AG04449 (cell line): ENCODE measurements at places on chromosomes 4 and X.
A peak's percentile ranks its signal among the peaks of the same experiment; 100 is the strongest.

GRCh38 chr4:147674496-147674895, 9.5 kb downstream of the PRMT9 start:
- DNase-seq = no peak

DNA sequence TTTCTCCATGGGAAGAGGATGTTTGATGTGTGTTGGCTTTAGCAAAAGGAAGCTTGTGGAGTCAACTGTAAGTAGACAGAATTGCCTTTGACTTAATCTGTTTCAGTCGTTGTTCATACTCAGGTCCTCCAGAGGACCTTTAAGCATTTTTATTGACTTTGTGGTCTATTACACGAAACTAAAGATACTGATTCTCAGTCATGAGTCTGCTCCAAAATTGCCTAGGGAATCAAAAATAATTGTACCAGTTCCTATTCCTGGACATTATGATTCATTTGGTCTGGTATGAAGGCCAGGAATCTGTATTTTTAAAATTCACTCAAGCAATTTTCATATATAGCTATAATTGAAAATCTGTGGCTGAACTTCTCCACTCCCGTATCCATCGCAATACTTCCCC, 38.6 kb downstream of the AR start:
- no peak for DNase-seq

- DNase-seq = no peak
Measured at GRCh38 chr4:134278675-134279074, 77.1 kb upstream of the PABPC4L start.

DNA sequence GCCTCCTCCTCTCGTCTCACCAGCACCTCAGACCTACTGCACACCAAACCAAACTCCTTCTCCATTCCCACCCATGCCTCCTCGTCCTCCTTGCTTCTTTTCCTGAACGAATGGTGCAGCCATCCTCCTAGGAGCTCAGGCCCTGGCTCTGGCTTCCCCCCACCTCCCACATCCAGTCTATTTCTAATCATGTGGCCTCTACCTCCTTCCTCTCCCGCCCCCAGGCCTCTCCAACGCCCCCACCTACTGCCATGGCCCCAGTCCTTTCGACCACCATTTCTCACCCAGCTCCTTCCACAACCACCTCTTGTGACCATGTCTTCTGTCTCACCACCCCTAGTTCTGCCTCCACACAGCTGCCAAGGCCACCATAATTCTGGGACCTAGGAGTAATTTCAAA, 127.1 kb downstream of the PJA1 start:
- DNase-seq = no peak

- DNase-seq = no peak
Measured at GRCh38 chrX:21700967-21701366, 42.8 kb upstream of the KLHL34 start.

DNA sequence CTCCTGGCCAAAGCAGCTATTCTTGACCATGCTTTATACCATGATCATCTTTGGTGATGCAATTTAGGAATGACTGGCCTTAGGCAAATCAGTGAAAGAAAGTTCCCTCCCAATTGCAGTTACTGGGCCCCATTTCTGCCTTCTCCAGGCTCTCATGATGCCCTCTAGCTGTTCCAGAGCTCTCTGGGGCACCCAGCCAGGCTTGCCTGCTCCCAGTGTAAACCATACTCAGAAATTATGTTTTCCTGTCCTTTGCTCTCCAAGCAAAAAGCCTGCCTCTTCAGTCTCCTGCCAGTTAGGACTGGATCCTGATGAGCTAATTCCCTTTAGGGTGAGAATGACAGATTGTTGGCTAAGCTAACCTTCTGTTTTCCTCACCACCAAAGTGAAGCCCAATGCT, 85.3 kb upstream of the RBPJ start:
- peak; percentile 37 for DNase-seq

DNA sequence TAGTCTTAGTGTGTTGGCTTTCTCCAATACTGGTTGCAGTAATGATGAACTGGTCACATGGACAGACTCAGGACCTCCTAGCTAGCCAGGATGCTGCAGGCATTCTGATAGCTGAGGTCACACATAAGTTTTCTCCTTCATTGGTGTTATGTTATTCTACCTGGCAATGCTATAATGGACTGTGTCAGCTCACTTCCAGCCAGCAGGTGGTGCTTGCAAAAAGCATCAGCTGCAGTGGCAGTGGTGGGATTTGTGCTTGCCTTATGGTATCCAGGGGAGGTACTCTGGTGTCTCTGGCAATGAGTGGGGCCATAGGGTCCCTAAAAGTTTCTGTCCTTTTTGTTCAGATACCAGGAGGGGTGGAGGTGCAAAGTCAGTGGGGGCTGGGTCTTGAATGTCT, 33.6 kb downstream of the ZNF330 start:
- no peak for DNase-seq

GRCh38 chrX:13373431-13374187, 53.8 kb upstream of the ATXN3L start:
- DNase-seq = peak; percentile 37

DNA sequence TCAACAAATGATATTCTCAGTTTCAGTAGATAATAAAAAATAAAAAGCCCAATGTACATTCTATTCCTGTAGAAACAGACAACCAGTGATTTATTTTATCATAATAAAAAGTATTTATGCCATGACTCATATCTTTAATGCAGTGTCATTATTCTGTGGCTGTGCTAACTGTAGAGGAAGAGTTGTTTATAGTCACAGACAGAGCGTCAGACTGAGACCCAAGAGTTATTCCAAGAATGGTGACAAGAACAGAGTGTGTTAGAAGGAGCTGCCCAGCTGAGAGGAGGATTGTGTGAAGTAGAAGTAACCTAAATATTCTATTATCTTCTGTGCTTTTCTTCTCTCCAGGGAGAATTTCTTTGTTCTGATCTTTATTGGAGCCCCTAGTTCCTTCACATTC, 210.7 kb downstream of the PPP1R2C start:
- DNase-seq = no peak

DNA sequence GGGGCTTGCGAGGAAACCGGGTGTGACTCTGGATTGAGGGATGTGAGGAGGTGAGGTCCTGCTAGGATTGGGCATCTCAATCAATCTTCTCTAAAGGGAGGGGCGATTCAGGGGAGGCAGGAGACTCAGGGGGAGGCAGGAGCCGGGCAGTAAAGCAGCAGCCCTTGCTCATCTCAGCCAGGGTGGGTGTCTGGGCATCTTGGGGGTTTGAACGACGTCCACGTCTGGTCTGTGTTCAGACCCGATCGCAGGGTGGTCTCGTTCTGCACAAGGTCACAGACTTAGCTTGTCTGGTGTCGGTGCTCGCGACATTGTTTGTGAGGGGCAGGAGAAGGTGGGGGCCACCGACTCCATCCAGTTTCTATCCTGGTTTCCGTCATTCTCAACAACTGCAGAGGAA, 231.3 kb upstream of the PSAPL1 start:
- no peak for DNase-seq

GRCh38 chr4:54717694-54718093, 59.9 kb downstream of the KIT start:
- no peak for DNase-seq

DNA sequence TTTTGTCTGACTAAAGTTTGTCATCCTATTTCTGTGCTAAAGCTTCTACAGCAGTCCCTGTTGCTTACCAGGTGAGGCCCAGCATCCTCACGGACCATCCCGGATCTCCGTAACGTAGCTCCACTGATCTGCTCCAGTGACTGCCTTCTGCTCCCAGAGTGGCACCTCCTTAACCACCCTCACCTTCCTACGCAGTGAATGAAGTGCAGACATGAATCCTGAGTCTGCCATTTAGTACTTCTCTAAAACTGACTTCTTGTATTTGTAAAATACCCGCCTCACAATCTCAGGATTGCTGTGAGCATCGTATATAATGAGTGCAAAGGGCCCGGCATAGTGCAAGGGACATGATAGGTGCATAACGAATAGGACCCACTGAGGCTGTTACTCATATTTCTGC, 27.7 kb upstream of the ACSL1 start:
- DNase-seq = no peak

DNA sequence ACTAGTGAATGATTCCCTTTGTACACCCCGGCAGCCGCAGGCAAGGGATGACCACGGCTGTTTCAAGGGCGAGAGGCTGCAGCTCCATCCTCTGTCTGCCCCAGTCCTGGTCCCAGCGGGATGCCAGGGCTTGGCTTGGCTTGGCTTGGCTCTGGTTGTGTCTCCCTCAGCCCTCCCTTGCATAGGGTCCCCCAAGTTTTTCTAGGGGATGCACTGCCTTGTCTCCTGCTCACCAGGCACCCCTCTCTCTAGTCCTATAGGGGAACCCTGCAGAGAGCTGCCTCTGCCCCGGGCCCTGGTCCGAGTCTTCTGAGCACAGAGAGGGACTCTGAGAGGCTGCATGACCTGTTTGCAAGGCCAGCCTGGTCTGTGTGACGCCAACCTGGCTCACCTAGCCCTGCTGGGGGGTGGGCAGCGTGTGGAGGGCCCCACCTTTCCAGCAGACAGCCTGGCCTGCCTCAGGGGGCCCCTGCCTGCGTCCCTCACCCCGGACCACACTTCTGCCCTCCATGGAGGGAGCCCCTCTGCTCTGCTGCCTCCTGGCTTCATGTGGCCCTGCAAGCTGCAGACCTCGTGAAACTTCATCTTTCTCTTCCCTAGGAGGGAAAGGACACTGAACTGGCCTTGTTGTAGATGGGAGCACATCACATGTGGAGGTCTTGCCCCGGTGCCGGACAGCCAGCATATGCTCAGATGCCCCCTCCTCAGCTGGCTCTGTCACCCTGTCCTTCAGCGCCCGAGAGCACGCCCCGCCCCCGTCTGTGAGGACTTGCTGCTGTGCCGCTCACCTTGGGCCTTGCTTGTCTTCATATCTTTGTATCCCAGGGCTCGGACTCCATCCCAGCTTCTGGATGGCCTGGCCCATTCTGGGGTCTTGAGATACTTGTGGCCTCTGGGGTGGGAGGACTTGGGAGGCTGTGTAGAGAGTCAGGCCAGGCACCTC, 16.4 kb downstream of the SORCS2 start:
- no peak for DNase-seq

GRCh38 chrX:68498508-68499379, at the start of gene YIPF6:
TSS of gene YIPF6 (plus strand) at chrX:68499051. CDS start at chrX:68499067, 16 bp downstream.
- DNase-seq = no peak

- DNase-seq = no peak
Measured at GRCh38 chr4:105140684-105141490, 5.8 kb upstream of the TET2 start.

DNA sequence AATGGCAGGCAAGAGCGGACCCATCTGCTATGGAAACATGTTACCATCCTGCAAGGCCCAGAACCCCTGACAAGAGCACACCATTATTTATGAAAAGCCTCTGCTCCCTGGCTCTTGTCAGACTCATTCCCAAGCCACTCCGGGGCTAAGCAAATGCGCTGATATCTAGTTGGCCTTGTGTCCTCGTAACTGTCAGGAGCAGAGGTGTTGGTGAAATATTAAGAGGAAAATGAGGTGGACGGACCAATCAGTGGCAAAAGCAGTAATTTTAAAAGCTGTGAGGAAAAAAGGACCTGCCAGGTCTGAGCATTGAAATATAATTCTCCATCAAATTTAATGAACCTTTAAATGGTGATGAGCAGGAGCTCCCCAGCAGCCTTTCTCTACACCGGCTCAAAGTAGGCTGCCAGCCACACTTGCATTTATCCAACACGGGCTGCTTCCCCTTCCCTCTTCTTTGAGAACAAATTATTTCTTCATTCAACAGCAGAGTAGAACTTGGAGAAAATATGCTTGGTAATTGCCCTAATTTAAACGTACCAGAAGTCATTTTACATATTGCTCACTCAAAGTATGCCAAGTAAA, 214.3 kb downstream of the RASL11B start:
- DNase-seq = no peak

- no peak for DNase-seq
Measured at GRCh38 chr4:113810906-113811305, 49.4 kb upstream of the CAMK2D start.

DNA sequence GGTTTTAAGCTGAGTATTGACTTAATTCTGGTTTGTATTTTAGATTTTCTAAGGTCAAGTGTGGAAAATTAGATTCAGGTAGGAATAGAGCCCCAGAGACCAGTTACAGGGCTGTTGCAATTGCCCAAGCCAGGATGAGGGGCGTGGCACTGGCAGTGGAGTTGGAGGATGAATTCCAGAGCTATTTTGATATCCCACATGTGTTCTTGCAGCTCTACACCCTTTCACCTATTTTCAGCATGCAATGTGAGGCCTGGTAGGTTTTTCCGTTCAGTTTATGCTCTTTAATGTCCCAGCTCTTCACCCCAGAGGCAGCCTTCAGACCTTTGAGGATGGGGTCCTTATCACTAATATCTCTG, 17.9 kb upstream of the OGT start:
- DNase-seq = no peak

DNA sequence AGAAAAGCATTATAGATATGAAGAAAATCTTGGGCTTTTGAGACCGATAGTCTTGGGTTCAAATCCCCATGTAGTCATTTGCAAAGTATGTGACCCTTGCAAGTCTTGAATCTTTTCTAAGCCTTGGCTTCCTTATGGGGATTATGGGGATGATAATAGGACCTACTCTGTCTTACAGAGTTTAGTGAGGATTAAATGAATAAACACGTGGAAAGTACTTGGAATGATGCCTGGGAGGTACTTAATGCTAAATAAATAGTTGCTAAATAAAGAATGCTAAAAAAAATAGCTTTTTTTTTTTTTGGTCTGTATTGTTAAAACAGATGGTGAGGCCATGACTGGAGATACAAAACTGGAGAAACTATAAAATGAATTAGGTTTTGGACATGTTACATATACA, 292.7 kb downstream of the GPAT3 start:
- no peak for DNase-seq
